ENCODE measurements at places on chromosomes 2 and 18. TPM values are rescaled to one million over a fixed set of nuclear protein-coding genes. Genes with fewer than 3 reads are reported as not detected.

The ABCA12 gene
- not detected for total RNA-seq

The EN1 gene
- 0.13 TPM for total RNA-seq

The CHN1 gene
- total RNA-seq = 23.8 TPM

The TXNDC2 gene
- total RNA-seq = not detected

The TBR1 gene
- total RNA-seq = 0.05 TPM

The MOGAT1 gene
- 0.24 TPM for total RNA-seq

Measured in cardiac septum (tissue), 1 donor.